ENCODE measurements at places on chromosomes 2 and 18.

- no peak for DNase-seq
These were observed 80.6 kb downstream of the TEX51 start for GRCh38 chr2:126979039-126980003.

DNA sequence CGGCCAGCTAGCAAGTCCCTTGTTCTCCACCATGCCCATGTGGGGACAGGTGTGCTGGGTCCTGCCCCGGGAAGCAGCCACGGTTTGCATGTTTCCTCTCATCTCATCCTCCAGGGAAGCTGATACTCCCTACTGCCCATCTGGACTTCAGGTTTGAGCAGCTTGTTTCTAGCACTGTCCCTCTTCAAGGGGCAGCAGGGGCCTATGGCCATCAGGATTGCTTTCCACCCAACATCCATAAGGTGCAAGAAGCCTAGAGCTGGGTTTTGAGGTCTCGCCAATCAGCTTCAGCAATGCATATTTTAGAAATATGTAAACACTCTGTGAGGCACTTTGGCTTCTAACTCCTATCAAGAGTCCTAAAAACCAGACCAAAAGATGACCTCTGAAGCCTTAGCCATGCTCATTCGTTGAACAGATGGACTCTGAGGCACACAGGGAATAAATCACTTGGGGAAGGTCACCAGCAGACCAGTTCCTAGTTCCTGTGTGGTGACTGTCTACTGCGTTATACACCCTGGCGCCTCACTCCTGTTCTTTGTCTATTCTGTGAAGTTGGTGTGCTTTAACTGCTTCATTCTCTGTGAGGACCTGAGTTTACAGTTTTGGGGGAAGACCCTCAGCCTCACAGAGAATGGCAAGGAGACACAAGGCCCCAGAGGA is 192.6 kb upstream of the TWIST2 start:
- DNase-seq: no peak

DNA sequence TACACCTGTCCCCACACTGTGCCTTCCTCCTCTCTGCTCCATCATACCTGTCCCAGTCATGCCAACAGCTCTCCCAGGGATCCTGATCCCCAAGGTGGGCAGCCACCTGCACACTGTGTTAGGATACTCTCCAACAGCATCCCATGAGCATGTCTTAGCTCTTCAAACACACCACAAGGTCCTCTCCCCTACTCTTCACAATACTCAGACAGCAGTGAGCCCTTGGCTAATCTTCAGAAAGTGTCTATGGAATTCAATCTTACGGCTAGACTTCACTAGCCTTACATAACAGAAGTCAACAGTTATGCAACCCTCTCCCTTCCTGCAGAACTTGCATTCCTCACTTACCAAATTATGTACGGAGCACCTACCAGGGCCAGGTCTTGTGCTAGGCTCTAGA is 79.9 kb downstream of the MYO5B start:
- DNase-seq: no peak

DNA sequence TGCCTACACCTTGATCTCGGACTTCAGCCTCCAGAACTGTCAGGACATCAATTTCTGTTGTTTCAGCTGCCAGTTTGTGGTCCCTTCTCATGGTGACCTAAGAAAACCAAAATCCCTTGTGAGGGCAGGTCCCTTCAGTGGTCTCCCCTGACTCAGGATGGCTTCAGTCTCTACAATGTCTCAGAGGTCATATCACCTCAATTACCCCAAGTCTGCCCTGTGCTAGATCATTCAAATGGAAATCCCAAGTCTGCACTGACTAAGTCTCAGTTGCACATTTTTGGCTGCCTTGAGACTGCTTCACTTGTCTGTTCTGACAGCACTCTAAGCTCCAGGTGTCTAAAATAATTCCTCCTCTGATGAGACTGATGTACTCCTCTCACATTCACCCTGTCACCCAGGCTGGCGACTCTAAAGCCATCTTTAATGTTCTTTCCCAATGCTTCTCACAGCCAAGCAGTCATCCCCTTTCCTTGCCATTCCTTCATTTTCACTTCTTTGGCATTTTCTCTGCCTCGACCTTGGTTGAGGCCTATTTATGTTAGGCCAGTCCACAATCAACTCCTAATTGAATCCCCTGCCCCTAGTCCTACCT is 470.8 kb downstream of the DLGAP1 start:
- DNase-seq: no peak

DNA sequence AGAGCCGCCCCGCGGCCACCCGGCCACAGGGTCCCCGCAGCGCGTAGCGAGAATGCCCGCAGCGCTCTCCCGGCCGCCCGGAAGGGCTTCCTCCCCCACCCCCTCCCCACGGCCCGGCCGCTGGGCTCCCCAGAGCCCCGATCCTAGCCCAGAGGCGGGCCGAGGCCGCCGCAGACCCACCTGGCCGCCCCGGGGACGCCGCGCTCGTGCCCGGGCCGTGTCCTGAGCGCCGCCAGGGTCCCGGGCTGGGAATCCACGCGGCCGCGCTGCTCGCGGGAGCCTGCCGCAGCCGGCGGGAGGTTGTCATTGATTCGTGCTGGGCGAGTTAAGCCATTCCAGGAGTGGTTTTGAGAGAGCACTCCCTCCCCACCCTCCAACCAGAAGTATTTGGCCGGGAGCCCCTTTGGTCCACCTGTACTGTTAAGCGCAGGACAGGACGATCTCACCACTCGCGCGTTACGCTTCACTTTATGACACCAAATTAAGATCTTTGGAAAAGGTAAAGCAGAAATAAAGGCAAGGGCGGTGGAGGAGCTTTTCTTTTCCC is 206.4 kb upstream of the SMAD2 start:
- DNase-seq: peak; percentile 88

DNA sequence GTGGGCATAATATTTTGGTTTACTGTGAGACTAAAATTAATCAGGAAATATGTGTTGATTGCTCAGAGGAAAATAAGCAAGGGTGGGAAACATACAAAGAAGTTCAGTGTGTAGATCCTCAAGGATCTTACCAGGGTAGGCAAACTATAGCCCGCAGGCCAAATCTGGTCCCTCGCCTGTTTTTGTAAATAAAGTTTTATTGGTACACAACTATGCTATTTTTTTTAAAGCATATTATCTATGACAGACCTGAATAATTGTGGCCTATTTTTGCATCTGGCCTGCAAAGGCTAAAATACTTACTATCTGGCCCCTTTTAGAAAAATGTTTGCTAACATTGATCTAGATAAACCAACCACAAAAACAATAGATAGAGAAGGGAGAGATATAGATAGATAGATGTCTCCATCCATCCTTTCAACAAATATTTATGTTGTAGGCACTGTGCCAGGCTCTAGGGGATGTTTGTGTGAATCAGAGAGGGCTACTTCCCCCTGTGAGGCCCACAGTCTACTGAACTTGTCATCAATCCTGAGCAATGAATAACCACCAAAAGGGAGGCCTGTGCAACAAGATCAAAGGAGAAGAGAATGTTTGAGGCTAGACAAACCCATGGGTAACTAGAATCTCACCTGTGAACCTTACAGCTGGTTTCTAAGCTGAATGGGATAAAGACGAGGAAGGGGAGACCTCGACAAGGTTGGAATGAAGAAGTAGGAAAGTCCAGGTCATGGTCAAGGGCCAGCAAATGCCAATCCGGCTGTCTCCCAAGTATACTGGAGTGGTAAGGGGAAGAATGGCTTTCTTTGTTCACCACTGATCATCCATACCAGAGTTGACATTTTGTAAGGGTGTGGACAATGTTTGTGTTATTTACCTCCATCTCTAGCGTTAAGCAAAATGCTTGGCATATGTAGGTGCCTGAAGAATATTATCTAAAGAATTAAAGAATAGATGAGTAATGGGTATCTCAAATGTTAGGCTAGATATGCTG is 23.6 kb downstream of the ALPK2 start:
- no peak for DNase-seq

Measured in H7 (cell line).